ENCODE measurements at places on chromosomes 6 and 20.

- no peak for DNase-seq
Observed at GRCh38 chr6:137282254-137282653, 63.1 kb upstream of the IFNGR1 start.

GRCh38 chr20:57869951-57870315 is 160.1 kb upstream of the PMEPA1 start:
- DNase-seq, result no peak

DNA sequence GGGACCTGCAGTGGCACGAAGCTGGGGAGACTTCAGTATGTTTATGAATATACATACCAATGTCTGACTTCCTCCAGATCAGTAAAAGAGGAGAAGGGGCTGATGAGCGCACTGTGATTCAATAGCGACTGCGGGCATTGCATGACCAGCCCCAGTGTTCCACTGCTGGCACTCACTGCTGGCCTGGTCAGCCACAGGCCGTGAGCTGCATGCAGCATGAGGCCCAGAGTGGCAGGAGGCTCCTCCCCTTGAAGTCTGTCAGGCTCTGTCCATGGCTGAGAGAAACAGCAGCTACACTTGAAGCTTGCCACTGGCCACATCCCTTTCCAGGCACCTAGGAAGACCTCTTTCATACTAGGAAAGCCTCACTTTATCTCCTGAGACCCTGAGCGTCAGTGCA is 265.9 kb upstream of the CDYL start:
- no peak for DNase-seq

DNA sequence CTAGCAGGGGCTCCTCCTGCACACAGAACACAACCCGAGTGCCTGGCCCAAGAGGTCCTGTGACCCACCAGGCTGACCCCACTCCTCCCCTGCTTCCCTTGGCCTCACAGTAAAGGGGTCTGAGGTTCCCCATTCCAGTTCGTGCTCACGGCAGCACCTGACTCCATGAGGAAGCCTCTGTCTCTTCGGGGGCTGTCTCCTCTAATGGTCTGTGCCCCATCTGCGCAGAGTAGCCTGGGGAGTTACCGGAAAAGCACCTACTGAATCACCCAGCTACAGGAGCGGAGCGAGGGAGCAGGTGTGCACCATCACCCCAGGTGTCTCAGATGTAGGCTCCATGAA is 93.2 kb downstream of the ASXL1 start:
- DNase-seq, result no peak

DNA sequence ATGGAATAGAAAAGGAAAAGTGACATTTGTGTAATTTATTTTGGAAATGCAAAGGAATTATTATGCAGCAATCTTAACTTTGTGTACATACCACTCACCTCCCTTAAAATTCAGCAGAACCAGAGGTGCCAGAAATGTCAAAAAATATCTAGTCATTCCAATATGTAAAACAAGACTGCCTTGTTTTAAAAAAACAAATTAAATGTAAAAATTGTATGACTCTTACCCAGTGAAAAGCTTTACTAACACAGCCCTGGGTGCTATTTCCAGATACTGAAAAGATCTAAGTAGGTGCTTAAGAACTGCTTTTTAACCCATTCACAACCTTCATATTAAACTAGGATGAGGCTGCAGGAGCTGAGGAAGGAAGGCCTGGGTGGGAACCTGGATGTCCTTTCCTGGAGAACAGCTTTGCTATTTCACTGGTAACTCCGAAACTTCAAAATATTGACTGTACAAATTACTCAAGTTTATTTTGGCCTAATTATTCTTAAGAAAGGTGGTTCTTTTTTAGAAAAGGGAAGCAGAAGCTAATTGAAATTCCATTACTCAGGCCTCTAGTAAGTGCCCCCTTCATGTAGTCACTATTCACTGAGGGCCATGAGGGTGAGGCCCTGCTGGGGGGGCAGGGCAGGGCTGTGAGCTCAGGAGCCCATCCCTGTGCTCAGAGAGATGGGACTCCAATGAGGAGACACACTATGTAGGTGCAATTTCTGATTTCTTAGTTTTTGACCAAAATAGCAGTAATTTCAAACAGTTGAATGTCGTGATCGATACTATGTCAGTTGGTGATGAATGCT is 139.6 kb downstream of the MAP3K4 start:
- no peak for DNase-seq

DNA sequence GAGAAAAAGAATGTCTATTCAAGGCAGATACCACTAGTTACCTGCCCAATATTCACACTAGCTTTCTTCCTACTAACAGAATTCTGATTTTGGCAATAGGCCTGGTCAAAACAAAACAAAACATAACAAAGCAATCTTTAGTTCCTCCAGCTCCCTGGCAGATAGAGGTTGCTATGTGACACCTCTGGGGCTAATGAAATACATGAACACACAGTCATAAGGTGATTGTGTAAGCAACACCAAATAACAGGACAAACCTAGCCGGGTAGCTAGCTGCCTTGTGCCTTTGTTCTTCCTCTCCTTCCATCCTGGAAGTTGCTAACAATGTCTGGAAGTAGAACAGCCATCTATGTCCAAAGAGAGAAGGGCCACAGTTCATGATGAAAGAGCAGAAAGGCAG is 6.0 kb upstream of the HMGN3 start:
- no peak for DNase-seq

GRCh38 chr20:43068482-43068881 is 121.2 kb downstream of the PTPRT start:
- DNase-seq, result no peak

DNA sequence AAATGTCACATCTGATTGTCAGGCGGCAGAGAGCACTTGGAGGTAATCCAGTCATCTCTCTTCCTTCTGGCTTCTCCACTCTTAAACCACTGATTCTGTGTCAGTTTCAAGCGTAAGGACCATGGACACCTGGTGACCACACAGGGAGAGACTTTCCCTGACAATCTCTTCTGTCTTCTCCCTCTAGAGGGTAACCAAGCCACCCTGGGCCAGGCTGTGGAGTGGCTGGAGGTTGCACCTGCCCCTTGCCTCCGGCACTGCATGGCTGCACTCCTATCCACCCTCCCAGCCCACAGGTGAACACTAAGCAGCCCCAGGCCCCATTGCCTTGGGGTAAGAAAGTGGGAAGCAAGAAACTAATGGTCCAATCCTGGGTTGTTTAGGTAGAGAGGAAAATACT is 78.7 kb downstream of the BFSP1 start:
- DNase-seq, result no peak

GRCh38 chr6:154661768-154662167 is 71.4 kb upstream of the SCAF8 start:
- no peak for DNase-seq

- no peak for DNase-seq
Observed at GRCh38 chr20:23105193-23105592, 19.1 kb upstream of the CD93 start.

DNA sequence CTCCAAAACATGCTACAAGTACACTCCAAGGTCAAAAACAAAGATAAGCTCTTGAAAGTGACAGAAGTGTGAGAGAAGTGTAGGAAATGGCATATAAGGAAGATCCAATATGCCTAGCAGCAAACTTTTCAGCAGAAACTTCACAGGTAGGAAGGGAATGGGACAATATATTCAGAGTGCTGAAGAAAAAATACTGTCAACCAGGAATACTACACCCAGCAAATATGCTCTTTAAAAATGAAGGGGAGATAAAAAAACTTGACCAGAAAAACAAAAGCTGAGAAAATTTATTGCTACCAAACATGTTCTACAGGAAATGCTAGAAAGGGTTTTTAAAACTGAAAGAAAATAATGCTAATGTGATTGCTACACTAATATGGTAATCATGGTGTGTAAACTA is 46.2 kb downstream of the THBS2 start:
- no peak for DNase-seq

GRCh38 chr6:15907914-15908518 is 220.9 kb upstream of the MYLIP start:
- DNase-seq, result no peak

DNA sequence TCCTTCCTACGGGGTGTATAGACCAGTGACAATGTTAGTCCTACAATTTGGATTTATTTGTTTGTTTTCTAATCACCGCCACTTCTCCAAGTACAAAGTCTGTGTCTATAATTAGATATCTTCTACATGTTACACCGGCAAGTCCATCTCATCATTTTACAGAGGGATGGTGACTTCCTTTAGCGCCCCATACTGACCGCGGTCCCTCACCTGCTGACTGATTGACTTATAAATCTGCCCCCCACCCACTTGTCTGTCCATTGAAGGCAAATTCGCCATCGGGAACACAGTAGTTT is 8.9 kb upstream of the NR2E1 start:
- DNase-seq, result no peak

DNA sequence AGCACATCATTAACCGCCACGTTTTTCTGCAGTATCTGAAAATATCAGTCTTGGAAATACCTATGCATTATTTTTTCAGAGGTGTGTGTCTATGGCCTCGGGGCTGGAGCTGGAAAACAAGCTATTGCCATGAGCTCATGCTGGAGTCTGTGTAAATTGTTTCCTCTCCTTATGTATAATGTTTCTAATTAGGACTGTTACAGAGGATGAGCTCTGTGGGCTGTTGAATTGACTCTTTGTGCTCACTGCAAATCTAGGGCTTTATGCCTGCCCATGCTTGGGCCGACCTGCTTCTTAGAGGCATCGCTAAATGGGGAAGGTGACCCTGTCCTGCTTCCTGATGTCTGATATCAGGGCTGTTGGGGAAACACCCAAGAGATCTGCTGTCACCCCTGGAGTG is 80.8 kb upstream of the SLC22A16 start:
- DNase-seq, result no peak

DNA sequence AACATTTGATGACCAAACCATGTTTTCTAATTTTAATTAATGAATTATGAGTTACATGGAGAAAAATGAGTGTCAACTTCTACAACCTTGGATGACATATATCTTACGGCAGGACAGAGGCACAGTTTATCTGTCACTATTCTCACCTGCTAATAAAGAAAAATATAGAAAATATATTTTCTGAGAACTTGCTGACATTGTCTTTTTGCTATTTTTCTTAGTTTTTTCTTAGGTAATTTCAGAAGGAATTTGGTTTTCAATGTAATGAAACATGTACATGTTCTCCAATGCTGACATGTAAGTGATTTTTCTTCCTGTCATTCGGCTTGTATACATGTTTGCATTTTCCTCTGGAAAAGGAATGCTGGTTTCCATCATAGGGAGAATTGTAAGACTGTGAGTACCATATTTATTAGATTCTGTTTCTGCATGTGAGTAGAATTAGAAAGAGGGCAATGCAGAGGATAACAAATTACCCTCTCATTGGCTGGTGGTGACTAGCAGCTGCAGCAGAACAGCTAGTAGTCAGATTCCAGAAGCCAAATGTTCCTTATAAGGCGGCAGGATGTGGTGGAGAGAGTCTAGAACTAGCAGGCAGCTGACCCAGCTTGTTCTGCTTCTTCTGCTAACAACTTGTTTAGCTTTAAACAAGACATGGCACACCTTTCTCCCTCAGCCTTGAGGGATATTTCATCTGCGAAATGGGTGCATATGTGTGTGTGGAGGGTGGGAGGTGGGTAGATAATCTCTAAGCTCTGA is 132.8 kb upstream of the SPACA1 start:
- no peak for DNase-seq

- DNase-seq, result no peak
Observed at GRCh38 chr20:40896814-40897700, 131.6 kb upstream of the TOP1 start.

GRCh38 chr6:20113649-20114224 is 98.5 kb downstream of the MBOAT1 start:
- DNase-seq, result no peak

GRCh38 chr6:3490625-3490980 is 33.8 kb upstream of the SLC22A23 start:
- DNase-seq, result no peak

- no peak for DNase-seq
Observed at GRCh38 chr6:35678021-35678654, 10.6 kb downstream of the FKBP5 start.

DNA sequence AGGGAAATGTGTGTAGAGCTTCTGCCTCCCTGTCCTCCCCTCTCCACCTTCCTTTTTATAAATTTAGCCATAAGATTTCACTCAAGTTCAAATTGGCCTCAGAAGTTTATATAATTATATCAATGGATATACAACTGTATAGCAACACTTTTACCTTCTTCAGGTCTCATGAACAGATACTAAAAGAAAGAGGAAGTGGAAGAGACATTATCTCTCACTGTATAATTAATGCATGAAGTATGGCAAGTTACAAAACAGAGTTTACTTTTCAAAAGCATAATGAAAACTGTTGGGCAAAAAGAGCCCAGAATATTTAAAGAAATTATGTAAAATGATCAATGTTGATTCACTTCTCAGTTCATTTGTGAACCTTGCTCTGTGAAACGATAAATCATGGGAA is 99.7 kb downstream of the PDE7B start:
- no peak for DNase-seq

GRCh38 chr20:34896086-34896621 is 19.7 kb downstream of the ACSS2 start:
- no peak for DNase-seq

- DNase-seq, result no peak
Observed at GRCh38 chr20:10789386-10789785, 115.6 kb upstream of the JAG1 start.

DNA sequence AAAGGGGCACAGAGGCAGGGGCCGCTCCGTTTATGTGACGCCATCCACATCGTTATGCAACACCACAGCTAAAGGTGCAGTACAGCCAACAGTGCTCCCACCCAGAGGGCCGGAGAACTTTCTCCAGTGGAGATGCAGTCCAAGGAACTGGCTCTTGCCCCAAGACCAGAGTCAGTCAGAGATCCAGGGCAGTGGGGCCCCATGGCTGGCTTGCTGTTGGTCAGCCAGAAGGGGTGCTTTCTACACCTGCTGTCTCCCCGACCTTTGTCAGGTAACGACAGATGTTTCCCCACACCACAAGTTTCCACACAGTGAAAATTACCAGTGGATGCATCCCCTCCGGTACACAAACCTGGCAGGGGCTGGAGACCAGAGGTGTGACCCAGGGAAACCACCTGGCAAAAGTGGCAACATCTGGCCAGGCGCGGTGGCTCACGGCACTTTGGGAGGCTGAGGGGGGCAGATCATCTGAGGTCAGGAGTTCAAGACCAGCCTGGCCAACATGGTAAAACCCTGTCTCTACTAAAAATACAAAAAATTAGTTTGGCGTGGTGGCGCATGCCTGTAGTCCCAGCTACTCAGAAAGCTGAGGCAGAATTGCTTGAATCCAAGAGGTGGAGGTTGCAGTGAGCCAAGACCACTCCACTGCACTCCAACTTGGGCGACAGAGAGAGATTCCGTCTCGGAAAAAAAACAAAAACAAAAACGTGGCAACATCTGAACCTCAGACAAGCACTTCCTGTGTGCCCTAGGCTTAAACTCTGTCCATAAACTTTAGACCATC is 34.9 kb downstream of the UBE2V1 start:
- DNase-seq, result no peak
